Pancreas (tissue), 10 donors: ENCODE measurements at places on chromosomes 16 and 17.

- no peak overlapping the region for H3K4me3 ChIP-seq
- no peaks in the 10 kb centered on the region for H3K4me1 ChIP-seq
- H3K27ac ChIP-seq = no peak overlapping the region
These were observed 15.7 kb downstream of the ASGR2 start for GRCh38 chr17:7098802-7099459.

GRCh38 chr16:71384073-71384724, 25.7 kb downstream of the CALB2 start:
- DNase-seq = no peak
- H3K36me3 ChIP-seq = no peaks in the 10 kb centered on the region
- H3K4me1 ChIP-seq = no peaks in the 10 kb centered on the region
- no peak overlapping the region for H3K27ac ChIP-seq

- no peaks in the 10 kb centered on the region for H3K27me3 ChIP-seq
- H3K4me3 ChIP-seq = no peak overlapping the region
- peaks cover 9% of the 10 kb centered on the region for H3K4me1 ChIP-seq
- H3K36me3 ChIP-seq = no peaks in the 10 kb centered on the region
These were observed 60.3 kb downstream of the RMI2 start for GRCh38 chr16:11405331-11406176.

DNA sequence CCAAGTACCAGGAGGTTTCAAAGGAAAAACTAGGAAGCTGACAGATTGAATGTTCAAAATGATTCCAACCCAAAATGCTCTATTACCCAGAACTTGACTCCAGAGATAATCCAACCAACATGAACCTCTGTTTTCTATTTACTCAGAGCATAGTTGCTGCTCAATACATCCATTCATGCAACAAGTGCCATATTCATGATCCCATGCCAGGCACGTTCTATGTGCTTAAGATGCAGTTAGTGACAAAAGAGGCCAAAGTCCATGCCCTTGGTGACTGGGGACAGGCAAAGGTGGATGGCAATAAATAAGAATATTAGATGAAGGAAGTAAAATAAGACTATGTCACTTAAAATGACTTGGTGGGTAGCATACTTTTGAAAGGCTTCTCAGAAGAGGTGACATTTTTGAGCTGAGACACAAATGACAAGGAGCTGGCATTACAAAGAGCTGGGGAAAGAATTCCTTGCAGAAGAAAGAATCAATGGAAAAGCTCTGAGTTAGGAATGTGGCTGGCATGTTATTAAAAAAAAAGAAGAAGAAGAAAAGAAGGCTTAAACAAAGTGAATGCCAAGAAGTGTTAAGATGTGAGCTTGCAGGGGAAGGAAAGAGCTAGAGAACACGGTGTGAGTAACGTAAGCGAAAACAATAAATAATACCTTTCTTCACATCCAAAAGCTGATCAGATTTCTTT, 34.5 kb downstream of the TOX3 start:
- H3K4me3 ChIP-seq = no peak overlapping the region
- no peak overlapping the region for H3K27ac ChIP-seq
- H3K27me3 ChIP-seq = no peaks in the 10 kb centered on the region

GRCh38 chr17:57810721-57811637, 38.9 kb downstream of the MRPS23 start:
- peak overlapping the region; percentile 37 for H3K27ac ChIP-seq
- H3K36me3 ChIP-seq = no peaks in the 10 kb centered on the region
- H3K4me3 ChIP-seq = no peak overlapping the region
- no peaks in the 10 kb centered on the region for H3K27me3 ChIP-seq
- no peaks in the 10 kb centered on the region for H3K4me1 ChIP-seq

GRCh38 chr17:70195091-70195490, 25.8 kb downstream of the KCNJ2 start:
- H3K4me1 ChIP-seq = no peaks in the 10 kb centered on the region
- no peaks in the 10 kb centered on the region for H3K36me3 ChIP-seq
- no peaks in the 10 kb centered on the region for H3K27me3 ChIP-seq
- H3K4me3 ChIP-seq = no peak overlapping the region

GRCh38 chr17:48247038-48247437, 139.5 kb downstream of the SNX11 start:
- H3K27ac ChIP-seq = no peak overlapping the region
- no peaks in the 10 kb centered on the region for H3K27me3 ChIP-seq
- peaks cover 14% of the 10 kb centered on the region for H3K4me1 ChIP-seq
- DNase-seq = no peak

DNA sequence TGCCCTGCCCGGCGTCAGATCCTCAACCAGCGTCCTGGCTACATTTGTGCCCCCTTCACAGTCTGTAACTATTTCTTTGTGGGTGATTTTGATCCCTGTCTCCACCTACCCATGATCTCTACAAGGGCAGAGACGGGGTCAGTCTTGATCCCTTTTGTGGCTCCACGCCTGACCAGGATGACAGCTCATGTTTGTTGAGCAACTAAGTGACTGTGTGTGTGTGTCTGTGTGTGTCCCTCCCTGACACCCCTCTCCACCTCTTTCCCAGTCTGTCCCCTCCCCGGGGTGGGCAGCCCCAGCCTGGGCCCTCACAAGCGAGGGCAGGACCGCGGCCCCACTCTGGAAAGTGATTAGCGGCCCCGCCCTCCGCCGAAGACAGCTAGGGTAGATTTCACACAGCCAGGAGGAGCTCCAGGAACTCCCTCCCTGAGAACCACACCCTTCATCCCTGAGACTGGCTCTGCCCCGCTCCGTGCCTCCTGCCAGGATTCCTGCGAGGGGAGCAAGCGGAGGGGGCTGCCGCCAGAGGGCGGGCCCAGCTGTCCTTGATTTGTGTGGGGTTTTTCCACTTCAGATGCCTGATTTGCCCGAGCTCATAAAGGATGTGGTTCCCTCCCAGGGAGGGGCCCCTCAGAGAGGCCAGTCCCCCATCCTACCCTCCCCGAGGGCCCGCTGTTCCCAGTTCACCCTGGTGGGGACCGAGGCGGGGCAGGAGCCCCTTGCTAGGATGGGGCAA, 5.3 kb upstream of the HS3ST6 start:
- peaks cover 9% of the 10 kb centered on the region for H3K27me3 ChIP-seq
- H3K4me3 ChIP-seq = no peak overlapping the region
- no peak for DNase-seq

DNA sequence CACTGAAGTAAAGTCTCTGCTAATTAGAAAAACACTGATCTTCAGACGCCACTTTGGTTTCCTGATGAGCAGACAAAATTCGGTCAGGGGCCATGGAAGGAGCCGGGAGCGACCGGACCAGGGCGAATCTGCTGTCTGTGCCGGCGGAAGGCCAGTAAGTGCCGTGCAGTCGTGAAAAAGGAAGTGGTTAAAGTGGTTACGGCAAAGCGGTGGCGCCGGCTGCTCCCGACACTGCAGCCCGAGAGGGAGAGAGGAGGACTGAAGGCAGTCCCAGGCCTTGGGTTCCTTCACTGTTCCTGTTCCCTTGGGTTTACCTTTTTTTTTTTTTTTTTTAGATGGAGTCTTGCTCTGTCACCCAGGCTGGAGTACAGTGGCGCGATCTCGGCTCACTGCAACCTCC, 17.3 kb upstream of the HEXD start:
- DNase-seq = no peak
- no peaks in the 10 kb centered on the region for H3K27me3 ChIP-seq
- H3K27ac ChIP-seq = no peak overlapping the region
- peaks cover 6% of the 10 kb centered on the region for H3K36me3 ChIP-seq
- H3K4me1 ChIP-seq = no peaks in the 10 kb centered on the region
- no peak overlapping the region for H3K4me3 ChIP-seq

DNA sequence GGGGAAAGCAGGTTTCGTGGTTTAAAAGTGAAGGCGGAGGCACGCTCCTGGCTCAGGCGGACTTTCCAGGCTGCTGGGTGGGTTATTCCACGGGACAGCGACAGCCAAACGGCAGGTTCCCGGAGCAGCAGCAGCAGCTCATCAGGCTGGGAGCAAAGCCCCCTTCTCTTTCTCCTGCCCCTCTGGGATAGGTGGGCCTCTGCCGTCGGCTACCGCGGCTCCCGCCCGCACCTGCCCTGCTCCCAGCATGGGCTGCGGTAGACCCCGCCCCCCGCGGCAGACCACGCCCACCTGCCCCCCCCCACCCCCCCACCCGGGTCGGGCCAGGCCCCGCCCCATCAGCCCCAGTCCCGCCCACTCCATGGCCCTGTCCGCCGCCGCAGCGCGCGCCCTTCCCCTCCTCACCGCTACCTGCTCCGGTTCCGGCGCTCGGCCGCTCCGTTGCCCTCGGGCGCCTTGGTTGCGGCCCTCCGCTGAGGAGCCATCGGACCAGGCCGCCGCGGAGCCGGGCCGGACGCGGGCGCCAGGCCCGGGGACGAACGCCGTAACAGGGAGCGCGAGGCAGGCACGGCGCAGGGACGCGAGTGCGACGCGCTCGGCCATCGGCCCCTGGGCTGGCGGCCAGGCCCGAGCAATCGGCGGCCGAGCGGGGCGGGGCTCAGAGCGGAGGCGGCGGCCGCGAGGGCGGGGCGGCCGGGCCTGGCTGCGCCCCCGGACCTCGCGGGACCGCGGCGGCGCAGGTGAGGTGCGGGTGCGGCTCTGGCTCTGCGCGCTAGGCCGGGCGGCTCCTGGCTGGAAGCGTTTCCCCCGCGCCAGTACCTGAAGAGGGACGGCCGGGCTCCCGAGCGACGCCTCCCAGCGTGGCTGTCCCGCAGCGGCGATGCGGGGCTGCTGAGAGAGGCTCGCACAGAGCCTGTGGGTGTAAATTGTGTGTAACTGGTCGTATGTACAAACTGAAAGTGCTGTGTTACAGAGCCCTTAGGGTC, at the start of the genes HEXD and OGFOD3:
Gene HEXD, plus strand, starts transcription at position 347 of the 986 bp plus-strand sequence. CDS start 1,453 bp downstream, outside the sequence.
Gene OGFOD3, minus strand, starts transcription at position 586 of the 986 bp plus-strand sequence. Its CDS starts 101 bp downstream, at position 485.
- H3K4me3 ChIP-seq = peak within 1 kb of the TSS; percentile 60
- peaks cover 15% of the 10 kb centered on the region for H3K4me1 ChIP-seq
- peak within 1 kb of the TSS; percentile 89 for H3K27ac ChIP-seq
- no peaks in the 10 kb centered on the region for H3K27me3 ChIP-seq
- peak; percentile 81 for DNase-seq

GRCh38 chr16:79863128-79864031, 262.8 kb upstream of the MAF start:
- no peaks in the 10 kb centered on the region for H3K4me1 ChIP-seq
- H3K36me3 ChIP-seq = no peaks in the 10 kb centered on the region
- H3K4me3 ChIP-seq = no peak overlapping the region
- no peak overlapping the region for H3K27ac ChIP-seq

- no peak overlapping the region for H3K4me3 ChIP-seq
- no peaks in the 10 kb centered on the region for H3K36me3 ChIP-seq
- no peak for DNase-seq
- no peaks in the 10 kb centered on the region for H3K4me1 ChIP-seq
These were observed 6.4 kb downstream of the ASPSCR1 start for GRCh38 chr17:81983639-81984373.

GRCh38 chr16:12207939-12208338, 231.4 kb downstream of the SNX29 start:
- no peaks in the 10 kb centered on the region for H3K4me1 ChIP-seq
- DNase-seq = no peak
- no peak overlapping the region for H3K4me3 ChIP-seq
- no peaks in the 10 kb centered on the region for H3K36me3 ChIP-seq

- no peak for DNase-seq
- H3K27ac ChIP-seq = no peak overlapping the region
- no peaks in the 10 kb centered on the region for H3K36me3 ChIP-seq
- H3K4me3 ChIP-seq = no peak overlapping the region
- no peaks in the 10 kb centered on the region for H3K27me3 ChIP-seq
These were observed 435.3 kb upstream of the ZFHX3 start for GRCh38 chr16:73483076-73483791.

DNA sequence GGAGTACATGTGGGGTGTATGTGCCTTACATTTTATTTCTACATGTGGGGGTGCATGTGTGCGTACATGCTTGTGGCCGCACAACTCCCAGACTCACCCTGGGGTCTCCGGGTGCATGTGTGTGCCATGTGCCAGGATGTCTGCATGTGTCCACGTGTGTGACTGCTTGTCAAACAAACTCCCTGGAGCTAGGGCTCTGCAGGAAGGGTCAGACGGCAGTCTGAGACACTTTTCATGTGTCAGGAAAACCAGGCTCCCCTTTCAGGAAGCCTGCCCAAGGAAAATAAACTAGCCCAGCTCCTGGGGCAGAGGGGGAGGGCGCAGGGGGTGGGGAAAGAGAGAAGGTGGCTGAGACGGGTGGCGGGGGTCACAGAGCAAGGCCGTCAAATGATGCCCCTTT, 44.7 kb downstream of the FZD2 start:
- DNase-seq = no peak
- no peaks in the 10 kb centered on the region for H3K36me3 ChIP-seq
- no peaks in the 10 kb centered on the region for H3K27me3 ChIP-seq
- H3K4me1 ChIP-seq = no peaks in the 10 kb centered on the region
- no peak overlapping the region for H3K27ac ChIP-seq

DNA sequence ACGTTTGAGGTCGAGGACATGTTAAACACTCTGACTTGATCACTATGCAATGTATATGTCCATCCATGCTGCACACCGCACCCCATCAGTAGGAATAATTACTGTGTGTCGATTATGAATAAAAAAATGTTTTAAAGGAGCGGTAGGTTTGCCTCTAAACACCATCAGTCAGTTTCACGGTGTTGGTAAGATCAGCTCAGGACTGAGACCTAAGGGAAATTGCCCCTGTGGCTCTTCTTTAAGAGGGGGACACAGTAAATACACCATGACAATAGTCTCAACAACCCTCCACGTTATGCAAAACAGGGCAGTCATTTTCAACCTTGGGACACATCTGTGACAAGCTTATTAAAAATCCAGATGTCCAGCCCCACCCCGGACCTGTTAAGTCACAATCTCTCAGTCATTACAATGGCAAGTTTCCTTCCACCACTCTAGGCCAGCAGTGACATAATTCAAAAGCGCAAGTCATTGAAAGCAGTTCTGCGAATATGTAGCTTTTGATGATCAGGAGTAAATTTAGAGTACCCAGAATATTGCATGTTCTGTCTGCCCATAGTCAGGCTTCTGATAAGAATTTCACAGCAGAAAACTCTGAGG, 1.2 kb downstream of the ATMIN start:
- DNase-seq = no peak
- H3K4me1 ChIP-seq = peaks cover 3% of the 10 kb centered on the region
- H3K27ac ChIP-seq = no peak overlapping the region
- H3K27me3 ChIP-seq = no peaks in the 10 kb centered on the region
- H3K36me3 ChIP-seq = no peaks in the 10 kb centered on the region

GRCh38 chr17:76952402-76952801, 84.2 kb downstream of the MGAT5B start:
- H3K27ac ChIP-seq = no peak overlapping the region
- no peak for DNase-seq
- H3K36me3 ChIP-seq = no peaks in the 10 kb centered on the region
- no peak overlapping the region for H3K4me3 ChIP-seq
- no peaks in the 10 kb centered on the region for H3K4me1 ChIP-seq

DNA sequence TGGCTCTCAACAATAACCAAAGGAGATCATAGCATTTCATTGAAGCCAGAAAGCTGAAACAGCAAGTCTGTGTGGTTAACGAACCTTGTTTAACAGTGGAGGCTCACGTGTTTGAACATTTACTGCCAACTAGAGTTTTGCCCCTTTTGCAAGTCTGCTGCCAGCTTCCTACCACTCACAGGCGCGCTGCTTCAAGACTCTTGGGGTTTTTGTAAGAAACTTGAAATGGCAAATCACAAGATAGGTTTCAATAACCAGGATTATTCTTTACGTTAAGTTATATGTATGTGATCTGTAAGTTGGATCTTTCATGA, 1.2 kb downstream of the SNTB2 start:
- H3K4me3 ChIP-seq = peak overlapping the region; percentile 51
- H3K4me1 ChIP-seq = peaks cover 23% of the 10 kb centered on the region
- no peaks in the 10 kb centered on the region for H3K27me3 ChIP-seq
- H3K36me3 ChIP-seq = no peaks in the 10 kb centered on the region
- H3K27ac ChIP-seq = peak overlapping the region; percentile 84
- DNase-seq = no peak

- no peaks in the 10 kb centered on the region for H3K4me1 ChIP-seq
- no peaks in the 10 kb centered on the region for H3K27me3 ChIP-seq
- no peak overlapping the region for H3K4me3 ChIP-seq
- no peak overlapping the region for H3K27ac ChIP-seq
These were observed 346.2 kb downstream of the FOXL1 start for GRCh38 chr16:86924537-86924936.

- H3K27ac ChIP-seq = peak overlapping the region; percentile 88
- H3K36me3 ChIP-seq = no peaks in the 10 kb centered on the region
- peak; percentile 86 for DNase-seq
- peaks cover 16% of the 10 kb centered on the region for H3K4me1 ChIP-seq
These were observed 11.0 kb upstream of the CAMKK1 start for GRCh38 chr17:3903881-3904290.
